SW 1271 (cell line): ENCODE measurements at places on chromosomes 12 and 14.

- DNase-seq: no peak
Observed at GRCh38 chr12:19198272-19198671, 68.7 kb downstream of the PLEKHA5 start.

GRCh38 chr12:42201063-42201462, 37.0 kb downstream of the YAF2 start:
- no peak for DNase-seq

DNA sequence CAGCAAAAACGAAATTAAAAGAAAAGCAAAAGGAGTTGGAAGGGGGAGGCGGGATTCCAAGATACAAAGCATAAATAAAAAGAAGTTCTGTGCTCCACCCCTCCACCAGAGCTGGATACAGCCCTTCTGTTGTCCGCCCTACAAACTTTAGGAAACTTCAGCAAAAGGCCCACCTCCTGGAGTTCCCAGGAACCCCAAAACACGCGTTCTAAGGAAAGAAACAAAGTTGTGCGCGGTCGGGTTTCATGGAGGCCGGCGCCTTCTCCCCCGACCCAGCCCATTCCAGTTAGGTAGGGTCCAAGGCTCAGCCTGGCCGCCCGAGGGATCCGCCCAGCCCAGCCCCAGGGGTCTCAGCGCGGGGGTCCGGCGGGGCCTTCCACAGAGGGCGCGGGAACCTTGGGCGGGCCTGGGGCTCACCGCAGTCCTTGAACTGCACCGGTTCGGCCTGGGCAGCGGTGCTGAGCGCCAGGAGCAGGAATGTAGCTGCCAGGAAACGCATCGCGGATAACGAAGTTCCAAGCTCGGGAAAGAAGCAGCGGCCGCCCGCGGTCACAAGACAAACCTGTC, at the start of gene NPC2:
NPC2 (minus strand) TSS at position 530 of the 567 bp plus-strand sequence; CDS start at position 499, 31 bp downstream.
- no peak for DNase-seq

GRCh38 chr14:74255281-74255680, 16.0 kb downstream of the VSX2 start:
- no peak for DNase-seq

- no peak for DNase-seq
Observed at GRCh38 chr12:132085291-132085635, 58.9 kb downstream of the DDX51 start.

- DNase-seq: no peak
Observed at GRCh38 chr14:74911704-74912103, 11.4 kb downstream of the RPS6KL1 start.

- no peak for DNase-seq
Observed at GRCh38 chr12:66962290-66962689, 283.4 kb upstream of the GRIP1 start.

DNA sequence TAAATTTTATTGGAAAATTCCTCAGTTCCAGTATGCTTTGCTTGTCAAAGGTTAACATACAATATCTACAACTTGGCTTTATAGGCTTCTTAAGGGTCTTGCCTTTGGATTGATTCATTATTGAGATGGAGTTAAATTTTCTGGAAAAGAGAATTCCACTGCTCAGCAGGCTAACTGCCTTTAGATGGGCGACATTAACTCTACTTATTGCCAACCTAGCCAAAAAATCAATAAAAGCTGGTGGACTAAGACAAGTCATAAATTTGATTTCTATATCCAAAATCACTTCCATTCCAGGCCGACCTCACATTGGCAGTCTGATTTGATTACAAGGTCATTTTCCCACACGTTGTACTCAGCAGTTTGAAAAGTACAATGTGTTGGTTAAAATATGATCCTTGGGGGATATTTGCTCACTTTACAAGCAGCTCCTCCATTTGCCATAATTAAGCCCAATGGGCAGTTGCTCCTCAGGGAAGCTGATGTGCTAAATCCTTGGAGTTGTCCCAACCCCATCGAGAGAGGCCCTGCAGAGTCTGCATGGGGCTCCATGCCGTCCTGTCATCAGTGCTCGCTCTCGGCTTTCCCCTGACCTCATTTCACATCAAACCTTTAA, 36.1 kb upstream of the CRY1 start:
- no peak for DNase-seq

- no peak for DNase-seq
Observed at GRCh38 chr12:109934026-109934425, 34.0 kb downstream of the TCHP start.

- DNase-seq: no peak
Observed at GRCh38 chr14:103480595-103480994, 42.0 kb downstream of the CKB start.

GRCh38 chr12:1530592-1531152, 63.7 kb downstream of the FBXL14 start:
- DNase-seq: no peak

DNA sequence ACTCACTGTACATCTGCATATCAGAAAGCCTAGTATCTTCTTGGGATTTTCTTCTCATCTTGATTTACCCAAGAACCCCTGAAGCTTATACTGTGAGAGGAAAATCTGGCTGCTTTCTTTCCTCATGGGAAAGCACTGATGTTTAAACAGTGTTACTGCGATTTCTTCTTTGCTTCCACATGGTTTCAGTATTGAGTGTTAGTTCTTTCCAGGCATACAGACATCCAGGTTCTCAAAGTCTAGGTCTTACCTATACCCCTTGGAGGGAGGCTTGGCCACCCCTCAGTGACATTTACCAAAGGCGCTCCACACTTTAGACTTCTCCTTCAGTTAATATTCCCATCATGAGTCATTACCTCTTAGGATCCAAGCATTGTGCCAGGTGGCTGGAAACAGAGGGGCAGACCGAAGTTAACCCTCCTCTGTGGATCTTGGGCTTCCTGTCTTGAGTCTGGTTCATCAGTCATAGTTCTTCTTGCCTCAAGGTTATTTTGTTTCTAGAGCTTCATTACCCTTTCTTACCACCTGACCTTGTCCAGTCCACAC, 79.1 kb downstream of the TMEM117 start:
- peak; percentile 9 for DNase-seq

- no peak for DNase-seq
Observed at GRCh38 chr12:128818065-128819022, 5.4 kb downstream of the SLC15A4 start.

- DNase-seq: no peak
Observed at GRCh38 chr12:47882781-47883546, 21.8 kb downstream of the VDR start.

DNA sequence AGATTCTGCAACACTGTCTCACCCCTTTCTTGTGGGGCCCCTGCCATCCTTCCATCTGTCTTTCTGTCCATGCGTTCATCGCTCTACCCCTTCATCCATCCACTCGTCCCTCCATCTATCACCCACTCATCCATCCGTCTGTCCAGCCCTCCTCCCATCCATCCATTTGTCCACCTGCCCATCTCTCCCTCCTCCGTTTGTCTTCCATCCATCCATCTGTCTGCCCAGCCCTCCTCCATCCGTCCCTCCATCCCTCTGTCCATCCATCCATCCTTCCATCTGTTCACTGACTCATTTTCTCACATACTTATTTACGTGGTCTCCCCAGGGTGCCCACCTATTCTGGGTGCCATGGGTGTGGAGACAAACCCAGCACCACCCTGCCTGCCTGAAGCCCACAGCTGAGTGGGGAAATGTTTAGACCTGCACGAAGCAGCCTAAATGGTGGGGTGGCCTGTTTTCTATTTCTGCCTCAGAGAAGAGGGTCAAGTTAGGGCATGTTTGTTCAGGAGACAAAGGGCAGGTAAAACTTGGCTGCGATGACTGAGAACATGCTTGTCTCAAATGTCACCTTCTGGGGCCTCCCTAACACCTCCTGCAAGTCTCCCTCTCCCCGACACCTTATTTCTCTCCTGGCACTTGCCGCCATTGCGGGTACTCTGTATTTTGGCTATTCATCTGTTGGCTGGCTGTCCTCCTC, 2.8 kb upstream of the SLC25A47 start:
- no peak for DNase-seq

- no peak for DNase-seq
Observed at GRCh38 chr12:18470251-18470650, 208.9 kb downstream of the PIK3C2G start.

DNA sequence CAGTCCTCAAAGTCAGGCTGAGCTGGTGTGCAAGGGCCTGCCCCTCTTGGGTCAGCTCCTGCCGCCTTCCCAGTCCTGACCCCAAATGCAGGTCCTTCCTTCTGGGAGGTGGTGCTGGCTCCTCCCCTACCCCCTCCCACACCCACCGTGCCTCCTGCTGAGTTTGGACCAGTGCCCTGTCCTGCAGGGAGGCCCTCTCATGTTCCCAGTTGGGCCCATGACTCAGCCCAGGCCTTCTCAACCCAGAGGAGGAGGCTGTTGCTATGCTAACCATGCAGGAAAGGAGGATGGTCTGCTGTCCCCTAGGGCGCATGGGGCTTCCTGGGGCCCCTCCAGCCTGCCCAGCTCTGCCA, 4.4 kb downstream of the ZBTB42 start:
- DNase-seq: no peak

- DNase-seq: no peak
Observed at GRCh38 chr12:94690198-94690771, 39.9 kb upstream of the TMCC3 start.

- DNase-seq: no peak
Observed at GRCh38 chr14:75343911-75344310, 65.3 kb downstream of the FOS start.

- DNase-seq: no peak
Observed at GRCh38 chr12:125689576-125690410, 624.6 kb downstream of the AACS start.

GRCh38 chr14:86357876-86358275, 827.9 kb downstream of the FLRT2 start:
- no peak for DNase-seq

GRCh38 chr14:94774344-94775090, 4.6 kb upstream of the GSC start:
- DNase-seq: no peak

- no peak for DNase-seq
Observed at GRCh38 chr12:27359578-27360340, 27.1 kb downstream of the BMAL2 start.

DNA sequence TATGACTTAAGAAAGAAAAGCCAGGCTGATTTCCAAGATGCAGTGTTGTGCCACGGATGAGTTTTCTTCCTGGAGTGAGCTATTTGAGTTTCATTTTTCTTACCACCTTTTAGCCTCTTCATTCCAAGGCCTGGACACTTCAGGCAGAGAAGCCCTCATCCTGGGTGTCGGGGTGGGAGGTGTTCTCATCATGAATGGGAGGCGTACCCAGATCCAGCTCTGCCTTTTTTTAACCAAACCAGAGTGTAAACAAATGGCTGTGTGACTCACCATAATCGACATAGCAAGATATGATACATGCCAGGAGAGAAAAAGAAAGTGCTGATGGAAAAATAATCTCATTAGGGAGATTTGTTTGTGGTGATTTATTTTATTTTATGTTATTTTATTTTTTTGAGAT, 79.9 kb downstream of the ARF6 start:
- peak; percentile 83 for DNase-seq

DNA sequence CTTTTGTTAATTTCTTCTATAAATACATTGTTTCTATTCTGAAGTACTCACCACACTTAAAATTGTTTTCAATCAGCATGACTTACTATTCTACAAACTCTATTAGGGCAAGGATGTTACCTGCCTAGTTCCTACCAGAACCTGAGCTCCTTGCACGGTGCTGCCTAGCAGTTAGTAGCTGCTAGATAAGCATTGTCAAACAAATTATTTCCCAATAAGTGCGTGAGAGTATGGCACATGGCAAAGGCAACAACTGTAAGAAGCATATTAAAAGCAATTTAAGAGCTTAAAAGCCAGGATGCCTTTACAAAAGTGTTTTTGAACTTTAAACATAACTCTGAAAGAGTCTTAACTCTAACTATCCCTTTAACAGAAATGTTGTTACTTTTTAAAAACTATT, 8.2 kb upstream of the LYZ start:
- DNase-seq: no peak

DNA sequence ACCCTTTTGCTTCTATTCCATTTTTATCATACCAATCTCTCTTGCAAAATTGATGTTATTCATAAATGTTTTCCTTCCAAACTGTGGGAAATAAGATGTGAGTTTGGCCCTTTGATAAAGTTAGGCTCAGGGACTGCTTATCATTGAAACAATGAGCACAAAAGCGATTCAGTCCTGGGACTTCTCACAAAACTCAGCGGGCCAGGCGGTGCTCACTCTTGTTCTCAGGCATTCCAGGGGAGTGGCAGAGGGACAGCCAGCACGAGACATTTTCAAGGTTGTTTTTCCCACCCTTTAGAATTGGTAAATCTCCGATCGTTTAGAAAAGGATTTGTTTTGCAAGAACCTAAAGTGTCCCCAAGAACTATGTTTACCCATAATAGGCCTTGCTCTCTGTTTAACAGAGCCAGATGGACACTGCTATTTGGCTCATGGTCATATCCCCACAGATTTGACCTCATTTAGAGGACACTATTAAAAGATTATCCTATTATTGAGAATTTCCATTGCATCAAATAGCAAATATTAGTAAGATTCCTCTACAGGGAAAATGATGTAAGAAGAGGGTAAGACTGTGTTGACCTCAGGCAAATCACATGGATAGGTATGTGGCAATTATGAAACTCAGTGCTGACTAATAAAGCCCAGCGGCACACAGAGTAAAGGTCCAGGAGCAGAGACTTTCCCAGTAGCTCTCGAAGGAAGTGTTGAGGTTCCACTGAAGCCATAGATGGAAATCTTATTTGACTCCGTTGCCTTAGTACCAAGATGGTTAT, 102.7 kb upstream of the USP44 start:
- no peak for DNase-seq

DNA sequence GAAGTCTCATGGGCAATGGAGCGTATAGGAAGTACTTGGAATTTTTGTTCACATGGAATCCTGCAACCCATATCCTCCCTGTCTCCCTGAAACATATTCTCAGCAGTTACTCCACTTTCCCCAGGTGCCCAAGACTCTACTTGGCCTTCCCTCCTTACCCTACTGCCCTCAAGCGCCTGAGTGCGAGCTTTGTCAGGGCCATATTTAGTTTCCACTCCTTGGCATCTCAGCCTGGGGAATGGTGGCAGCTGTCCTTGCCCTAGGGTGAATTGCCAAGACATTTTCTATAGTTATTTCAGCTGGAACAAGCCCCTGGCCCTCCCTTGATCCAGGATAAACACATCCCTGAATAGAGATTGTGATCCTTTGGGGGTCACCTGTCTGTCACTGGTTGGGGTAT, 569.3 kb upstream of the LRFN5 start:
- DNase-seq: no peak

DNA sequence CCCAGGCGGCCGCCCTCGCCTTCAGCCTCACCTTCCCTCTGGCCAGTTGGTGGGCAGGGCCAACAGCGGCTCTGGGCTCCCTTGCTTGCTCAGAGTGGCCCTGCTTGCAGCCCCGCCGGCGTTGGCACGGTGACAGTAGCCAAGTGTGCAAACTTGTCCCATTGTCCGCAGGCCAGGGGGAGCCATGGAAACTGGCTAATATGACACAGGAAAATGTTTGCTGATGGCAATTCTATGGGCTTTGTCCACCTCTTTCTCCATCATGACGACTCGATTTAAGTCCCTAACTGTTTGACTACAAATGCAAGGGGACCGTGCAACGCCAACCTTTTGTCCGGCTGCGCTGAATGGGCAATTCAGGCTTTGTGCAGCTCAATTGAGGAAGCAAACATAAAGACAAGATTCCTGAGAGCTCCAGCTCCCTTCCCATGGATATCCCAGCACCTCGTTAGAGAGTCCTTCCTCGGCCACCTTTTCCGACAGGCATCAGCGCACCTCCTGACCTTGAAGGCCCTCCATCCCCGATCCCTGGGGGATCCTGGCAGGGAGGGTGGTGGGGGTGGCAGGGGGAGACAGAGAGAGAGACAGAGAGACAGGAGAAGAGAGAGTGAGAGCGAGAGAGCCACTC, 785 bp upstream of the FAM181A start:
- no peak for DNase-seq

GRCh38 chr12:66380769-66381535, 78.7 kb downstream of the HELB start:
- no peak for DNase-seq
